ENCODE measurements at places on chromosomes 3 and 15.

- no peak for DNase-seq
These were observed 372.8 kb upstream of the TBL1XR1 start for GRCh38 chr3:177569875-177570657.

- DNase-seq, result no peak
These were observed 8.6 kb downstream of the DNAH1 start for GRCh38 chr3:52324676-52325075.

GRCh38 chr15:101694261-101694660, 30.0 kb downstream of the TARS3 start:
- DNase-seq, result no peak

GRCh38 chr15:62334536-62334935, 169.5 kb upstream of the C2CD4B start:
- DNase-seq, result no peak

- no peak for DNase-seq
These were observed 5.7 kb upstream of the CYP11A1 start for GRCh38 chr15:74373056-74373650.

GRCh38 chr15:54580643-54581042, 602.4 kb downstream of the UNC13C start:
- DNase-seq, result no peak

DNA sequence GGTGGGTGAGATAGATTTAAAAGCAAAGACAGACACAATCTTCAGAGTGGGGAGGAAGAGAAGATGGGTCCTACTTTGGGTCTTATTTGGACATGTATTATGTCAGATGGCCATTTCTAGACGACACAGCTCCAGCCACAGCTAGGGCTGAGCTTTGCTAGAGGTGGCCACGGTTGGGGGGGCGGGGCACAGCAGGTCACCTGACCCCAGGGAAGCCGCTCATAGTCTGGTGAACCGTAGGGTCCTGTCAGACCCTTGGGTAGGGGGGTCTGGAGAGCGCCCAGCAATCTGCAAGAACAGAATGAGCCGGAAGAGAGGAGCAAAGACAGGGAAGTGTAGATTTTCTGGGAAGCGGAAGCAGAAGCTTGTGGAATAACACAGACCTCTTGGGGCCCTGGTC, 6.6 kb downstream of the EPB42 start:
- no peak for DNase-seq

- no peak for DNase-seq
These were observed 1180.6 kb upstream of the GBE1 start for GRCh38 chr3:82942041-82942440.

GRCh38 chr3:43769097-43769884, 78.6 kb downstream of the ABHD5 start:
- DNase-seq, result peak; percentile 48

DNA sequence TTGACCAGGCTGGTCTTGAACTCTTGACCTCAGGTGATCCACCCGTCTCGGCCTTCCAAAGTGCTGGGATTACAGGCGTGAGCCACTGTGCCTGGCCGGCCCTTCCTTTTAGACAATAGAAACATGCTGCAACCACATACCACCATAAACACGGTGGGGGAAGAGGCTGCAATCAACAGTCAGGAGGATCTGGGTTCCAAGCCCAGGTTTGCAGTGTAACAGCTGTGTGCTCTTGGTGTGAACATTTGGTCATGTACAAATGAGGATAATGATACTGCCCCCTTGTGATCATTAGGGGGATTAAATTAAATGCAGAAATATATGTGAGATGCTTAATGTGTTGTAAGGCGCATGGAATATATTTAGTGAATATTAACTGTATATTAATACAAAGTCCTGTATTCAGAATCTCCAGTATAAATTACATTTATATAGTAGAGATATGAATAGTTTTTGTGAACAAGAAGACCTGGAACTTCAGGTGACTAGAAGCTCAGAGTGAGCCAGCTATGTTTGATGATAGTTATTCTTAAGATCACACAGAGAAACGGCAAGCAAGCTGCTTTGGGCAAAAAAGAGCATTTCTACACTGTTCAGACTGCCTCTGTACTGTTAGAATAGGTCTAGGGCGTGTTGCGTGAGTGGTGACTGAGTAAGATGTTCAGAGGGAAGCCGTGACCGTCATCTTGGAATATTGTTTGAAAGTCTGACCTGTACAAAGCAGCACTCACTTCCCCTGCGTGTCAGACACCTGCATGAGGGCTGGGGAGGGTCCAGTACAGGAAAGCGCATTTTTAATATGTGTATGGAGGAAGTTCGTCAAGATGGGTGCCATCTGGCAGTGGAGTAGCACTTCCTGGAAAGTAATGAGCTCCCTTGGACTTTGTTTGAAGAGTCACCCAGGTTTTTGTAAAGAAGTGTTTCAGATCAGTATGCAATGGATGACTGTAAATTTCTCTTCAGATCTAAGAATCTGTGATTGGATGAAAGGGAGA, 125.8 kb downstream of the PGPEP1L start:
- no peak for DNase-seq

- DNase-seq, result no peak
These were observed 38.8 kb upstream of the BNC1 start for GRCh38 chr15:83323296-83323711.

DNA sequence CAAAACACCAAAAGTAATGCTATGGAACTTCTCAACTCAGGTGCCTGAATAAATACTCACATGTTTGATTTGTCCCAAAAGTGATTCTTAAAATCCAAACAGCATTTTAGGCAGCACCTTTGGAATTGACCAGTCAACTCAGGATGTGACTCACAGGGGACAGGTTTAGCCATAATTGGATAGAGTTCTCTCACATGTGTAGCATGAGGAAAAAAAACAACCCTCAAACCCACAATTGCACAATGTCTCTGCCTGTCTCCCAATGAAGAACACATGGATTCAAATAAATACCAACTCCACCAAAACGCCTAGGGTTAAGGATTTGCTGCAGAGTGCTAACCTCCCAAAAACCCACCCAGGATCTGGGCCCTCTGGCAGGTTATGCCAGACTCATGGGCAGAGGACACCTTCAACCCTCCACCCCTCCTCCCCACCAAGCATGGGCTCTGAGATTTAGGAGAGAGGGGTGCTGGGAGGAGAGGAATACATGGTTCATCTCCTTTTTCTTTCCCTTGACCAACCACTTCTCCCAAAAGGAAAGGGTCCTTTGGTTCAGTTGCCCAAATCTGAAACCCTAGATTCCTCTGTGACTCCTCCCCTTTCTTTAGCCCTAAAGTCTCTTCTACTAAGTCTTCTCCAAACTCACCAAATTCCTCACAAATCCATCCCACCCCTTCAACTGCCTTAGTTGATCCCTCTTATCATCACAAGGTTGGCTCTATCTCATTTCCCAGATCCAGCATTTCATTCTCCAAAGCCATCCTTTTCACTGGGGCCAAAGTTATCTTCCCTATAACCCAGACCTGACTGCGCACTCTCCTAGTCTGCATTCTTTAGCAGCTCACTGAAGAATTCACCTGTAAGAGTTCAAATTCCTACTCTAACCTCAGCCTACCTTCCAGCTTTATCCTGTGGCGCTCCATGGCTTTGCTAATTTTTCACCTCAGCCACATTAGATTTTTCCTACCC, 7.7 kb downstream of the RYK start:
- no peak for DNase-seq

GRCh38 chr3:177519588-177519987, 322.3 kb upstream of the TBL1XR1 start:
- DNase-seq, result no peak

DNA sequence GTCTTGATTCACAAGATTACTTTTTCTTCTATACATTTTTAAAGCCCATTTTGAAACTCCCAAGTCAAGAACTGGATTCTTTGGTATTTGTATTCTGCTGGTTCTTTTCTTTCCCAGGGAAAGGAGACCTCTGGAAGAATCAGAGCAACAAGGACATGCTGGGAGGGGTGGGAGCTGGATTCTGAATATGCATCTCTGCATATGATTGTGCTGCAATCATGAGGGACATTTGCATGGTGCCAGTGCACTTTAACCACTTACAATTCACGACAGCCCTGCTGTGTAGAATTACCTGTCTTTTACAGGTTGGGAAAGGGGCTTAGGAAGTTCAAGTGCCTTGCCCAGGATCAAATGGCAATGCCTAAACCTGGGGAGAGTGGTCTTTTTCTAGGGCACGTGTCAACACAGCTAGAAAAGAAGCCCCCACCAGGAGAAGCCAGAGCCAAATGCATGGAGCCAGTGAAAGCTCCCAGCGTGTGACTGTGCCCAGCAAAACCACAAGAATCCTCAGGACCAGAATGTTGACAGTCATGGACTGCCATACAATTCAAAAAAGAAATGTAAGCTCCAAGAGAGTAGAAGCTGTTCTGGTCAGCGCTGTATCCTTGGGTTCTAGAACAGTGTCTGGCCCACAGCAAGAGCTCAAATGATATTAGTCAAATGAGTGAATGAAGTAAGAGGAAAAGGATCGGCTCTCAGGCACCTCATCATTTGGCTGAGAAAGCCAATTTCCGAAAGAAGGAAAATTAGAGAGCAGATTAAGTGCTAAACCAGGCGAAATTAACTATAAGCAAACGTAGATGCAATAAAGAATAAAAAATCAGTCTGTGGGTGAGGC, 84.5 kb upstream of the MEF2A start:
- no peak for DNase-seq

DNA sequence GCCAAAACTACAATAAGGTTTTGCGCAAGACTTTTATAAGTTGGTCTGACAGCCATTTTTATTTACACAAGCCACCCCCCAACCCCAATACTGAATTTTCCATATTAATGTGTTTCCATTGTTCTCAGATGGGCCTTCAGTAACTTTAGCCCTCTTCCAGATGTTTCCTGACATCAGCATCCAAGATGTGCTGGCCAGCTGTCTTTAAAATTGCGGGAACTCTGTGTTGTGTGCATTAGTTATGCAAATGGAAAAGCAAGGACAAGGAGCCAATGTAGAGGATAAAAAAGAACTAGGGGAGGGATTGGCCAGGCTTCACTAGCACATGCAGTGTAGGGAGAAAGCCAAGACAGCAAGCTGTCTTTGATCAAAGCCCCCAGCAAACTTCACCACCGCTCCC, 45.4 kb downstream of the COMMD2 start:
- no peak for DNase-seq

DNA sequence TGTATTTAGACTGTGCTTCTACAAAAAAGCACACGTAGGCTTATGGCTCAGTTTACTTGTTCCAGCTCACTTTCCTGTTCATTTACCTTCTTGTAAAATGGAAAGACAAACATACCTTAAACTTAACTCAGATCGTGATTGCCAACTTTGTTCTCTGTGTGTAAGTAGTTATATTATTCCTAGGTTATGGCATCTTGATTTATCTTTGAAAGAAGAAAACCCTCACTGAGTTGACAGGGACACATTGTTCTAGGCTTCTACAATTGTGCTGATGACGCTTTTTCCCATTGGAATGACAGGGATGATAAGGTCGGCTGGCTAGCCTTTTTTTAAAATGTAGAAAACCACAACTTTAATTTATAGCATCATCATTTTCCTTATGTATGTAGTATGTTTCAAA, 140.7 kb downstream of the IGF1R start:
- DNase-seq, result no peak

DNA sequence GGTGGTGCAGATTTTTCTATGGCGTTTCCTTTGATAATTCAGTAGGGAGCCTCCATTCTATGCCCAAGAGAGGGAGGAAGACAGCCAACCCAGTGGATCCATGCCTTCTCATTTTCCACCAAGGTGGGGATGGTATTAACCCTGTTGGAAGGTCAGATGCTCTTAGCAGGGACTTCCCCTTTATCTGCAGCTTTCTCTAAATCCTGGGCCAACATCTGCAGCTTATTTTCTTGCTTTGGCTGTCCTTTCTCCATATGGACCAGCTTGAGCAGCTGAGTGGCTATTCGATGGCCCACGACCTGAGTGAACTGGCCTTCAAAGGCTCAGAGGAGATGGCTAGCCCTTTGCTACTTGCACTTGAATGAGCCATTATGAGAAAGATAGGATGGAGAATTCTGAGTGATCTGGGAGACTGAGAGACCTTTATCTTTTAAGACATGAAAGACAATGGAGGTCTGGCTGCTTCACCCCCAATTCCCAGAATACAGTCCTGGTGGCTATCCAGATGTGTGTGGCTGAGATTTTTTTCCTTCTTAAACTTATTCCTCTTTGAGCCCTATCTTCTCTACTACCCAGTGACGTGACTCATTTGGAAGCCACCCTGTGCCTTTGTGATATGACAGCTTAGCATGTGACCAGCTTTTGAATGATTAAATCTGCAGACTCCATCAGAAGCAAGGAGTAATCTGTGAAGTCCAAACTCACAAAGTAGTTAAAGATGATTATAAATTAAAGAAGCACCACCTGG, 39.6 kb upstream of the TRAK1 start:
- no peak for DNase-seq

GRCh38 chr15:98635848-98636247, 12.5 kb upstream of the IGF1R start:
- DNase-seq, result no peak

- DNase-seq, result no peak
These were observed 8.8 kb downstream of the BCL2A1 start for GRCh38 chr15:79962178-79962577.

GRCh38 chr3:194906229-194906629, 220.5 kb downstream of the FAM43A start:
- no peak for DNase-seq

DNA sequence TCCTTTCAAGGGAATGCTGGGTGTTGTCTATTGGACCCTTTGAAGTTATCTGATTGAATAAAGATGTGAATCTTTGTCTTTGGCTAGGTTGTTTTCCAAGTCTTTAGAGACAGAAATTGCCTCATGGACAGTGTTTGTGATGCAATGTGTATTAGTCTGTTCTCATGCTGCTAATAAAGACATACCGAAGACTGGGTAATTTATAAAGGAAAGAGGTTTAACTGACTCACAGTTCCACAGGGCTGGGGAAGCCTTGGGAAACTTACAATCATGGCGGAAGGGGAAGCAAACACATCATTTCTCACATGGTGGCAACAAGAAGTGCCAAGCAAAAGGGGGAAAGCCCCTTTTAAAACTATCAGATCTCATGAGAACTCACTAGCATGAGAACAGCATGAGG, 88.8 kb upstream of the PLXND1 start:
- DNase-seq, result no peak

DNA sequence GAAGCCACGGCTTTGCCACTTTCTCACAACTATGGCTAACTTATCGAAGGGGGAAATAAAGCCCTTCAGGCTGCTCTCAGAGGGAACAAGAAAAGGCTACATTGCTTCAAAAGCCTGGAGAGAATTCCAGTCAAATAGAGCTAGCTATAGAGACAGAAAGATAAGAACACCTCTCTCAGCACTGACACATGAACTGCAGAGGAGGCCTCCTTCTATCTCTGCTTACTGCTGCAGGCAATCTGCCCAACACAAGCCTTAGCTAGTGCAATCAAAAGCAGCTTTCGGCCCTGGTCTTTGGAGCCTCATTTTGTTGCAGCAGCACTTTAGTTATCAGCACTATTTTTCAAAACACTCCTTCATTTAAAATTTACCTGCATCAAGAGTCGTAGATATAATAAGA, 118.4 kb upstream of the ROBO1 start:
- DNase-seq, result no peak

- DNase-seq, result no peak
These were observed 58.6 kb upstream of the NUDT16 start for GRCh38 chr3:131323014-131323413.

DNA sequence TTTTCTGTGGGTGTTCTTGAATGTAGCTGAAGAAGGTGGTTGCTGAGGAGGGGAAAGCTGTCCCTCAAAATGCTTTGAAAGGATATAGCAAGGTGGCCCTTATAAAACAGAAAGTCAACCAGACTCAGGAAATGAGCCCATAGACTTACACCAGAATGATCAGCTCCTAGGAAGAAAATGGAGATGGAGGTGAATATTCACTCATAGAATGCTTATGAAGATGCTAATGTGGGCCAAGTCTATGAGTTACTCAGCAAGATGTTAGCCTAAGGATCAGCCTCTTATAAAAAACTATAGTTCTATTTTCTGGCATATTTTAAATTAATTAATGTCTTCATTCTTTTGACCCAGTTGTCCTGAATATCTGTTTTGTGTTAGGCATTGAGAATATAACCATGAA, 1054.0 kb downstream of the AGBL1 start:
- no peak for DNase-seq
